NCI-H1092 (cell line): ENCODE measurements at places on chromosomes 7 and 10.

DNA sequence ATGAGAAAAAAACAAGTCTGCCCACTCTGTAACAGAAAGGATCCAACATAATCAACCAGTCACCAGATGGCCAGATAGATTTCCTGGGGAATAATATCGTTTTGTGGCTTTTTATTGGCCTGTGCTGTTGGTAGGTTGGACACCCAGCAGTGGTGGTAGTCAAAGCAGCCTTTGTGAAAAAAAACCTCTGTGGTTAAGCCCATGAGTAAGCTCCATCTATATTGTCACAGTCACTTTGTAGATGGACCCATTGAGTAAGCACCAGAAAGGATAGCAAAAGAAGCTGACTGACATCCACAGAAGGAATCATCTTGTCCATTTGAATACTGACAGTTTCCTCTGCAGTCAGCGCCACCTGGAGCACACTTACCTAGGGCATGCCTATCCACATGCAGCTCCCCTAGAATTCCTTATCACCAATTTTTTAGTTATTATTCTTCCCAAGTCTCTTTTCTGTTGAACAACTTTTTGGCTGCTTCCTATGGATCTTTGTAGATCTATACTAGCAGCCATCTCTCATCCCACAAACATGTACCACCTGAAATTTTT, 96.9 kb downstream of the IQUB start:
- DNase-seq = no peak

- no peak for DNase-seq
Measured at GRCh38 chr7:50292165-50292757, 12.3 kb upstream of the IKZF1 start.

DNA sequence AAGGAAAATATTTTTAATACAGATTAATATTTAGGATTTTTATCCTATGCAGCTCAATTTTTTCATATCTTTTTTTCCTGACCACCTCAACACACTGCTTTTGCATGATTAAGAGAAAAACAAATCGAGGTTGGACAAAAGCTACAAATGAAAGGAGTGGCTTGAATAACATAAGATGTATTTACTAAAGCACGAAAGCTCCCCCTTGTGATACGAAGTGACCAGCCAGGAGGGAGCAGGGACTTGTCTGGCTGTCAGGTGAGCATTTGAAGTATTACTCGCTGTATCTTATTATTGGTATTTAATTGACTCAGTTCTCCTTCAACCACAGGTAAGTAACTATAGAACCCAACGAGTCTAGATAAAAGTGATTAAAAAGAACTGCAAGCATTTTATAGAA, 265.2 kb upstream of the PHF14 start:
- peak; percentile 54 for DNase-seq

DNA sequence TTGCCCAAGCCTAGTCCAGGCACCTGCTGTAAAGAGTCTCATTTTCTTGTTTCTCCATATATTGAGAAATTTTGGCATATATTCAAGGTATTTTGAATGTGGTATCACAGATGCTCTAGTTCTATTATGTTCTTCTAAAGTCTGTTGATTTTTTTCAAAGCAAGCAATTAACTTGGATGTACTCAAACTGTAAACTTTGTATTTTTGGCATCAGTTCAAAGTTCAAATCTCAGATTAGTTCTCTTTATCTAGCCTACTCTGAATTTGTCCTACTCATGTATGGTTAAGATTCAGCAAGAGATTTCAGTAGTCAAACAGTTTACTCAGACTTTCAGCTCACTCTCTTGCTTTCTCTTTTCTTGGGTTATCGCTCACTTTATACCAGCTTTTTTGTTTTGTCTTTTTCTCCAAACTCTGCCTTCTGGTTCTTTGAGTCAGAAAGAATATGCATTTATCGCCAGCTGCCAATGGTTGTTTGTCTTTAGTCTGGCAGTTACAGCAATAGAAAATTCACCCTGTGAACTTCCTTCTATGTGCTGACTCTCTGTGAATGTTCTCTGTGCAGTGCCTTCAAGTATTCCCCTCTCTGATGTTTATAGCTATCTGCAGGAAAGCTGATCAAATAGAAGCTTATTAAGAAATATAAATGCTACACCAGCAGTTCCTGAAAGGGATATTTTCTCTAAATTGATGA, 56.0 kb downstream of the ANKRD7 start:
- no peak for DNase-seq

- DNase-seq = peak; percentile 44
Measured at GRCh38 chr7:134890246-134891240, 95.8 kb upstream of the AGBL3 start.

GRCh38 chr10:93126483-93127052, 52.9 kb downstream of the CYP26A1 start:
- DNase-seq = no peak

DNA sequence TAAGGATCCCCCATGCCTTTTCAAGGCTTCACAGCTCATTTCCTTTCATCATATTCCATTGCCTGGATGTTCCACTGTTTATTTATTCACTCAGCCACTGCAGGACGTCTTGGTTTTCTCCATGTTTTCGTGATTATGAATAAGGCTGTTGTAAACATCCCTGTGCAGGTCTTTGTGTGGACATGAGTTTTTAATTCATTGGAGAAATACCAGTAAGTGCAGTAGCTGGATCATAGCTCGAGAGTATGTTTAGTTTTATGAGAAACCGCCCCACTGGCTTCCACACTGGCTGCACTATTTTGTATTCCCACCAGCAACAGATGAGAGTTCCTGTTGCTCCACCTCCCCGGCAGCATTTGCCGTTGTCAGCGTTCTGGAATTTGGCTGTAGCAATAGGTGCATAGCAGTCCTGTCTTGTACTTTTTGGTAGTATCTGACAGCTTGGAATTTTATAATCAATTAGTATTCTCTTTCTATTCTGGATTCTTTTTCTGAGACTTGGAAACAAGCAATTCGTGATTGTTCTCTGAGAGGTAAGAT, 269.9 kb upstream of the PITRM1 start:
- no peak for DNase-seq

GRCh38 chr10:89102735-89103134, 104.4 kb downstream of the CH25H start:
- no peak for DNase-seq

DNA sequence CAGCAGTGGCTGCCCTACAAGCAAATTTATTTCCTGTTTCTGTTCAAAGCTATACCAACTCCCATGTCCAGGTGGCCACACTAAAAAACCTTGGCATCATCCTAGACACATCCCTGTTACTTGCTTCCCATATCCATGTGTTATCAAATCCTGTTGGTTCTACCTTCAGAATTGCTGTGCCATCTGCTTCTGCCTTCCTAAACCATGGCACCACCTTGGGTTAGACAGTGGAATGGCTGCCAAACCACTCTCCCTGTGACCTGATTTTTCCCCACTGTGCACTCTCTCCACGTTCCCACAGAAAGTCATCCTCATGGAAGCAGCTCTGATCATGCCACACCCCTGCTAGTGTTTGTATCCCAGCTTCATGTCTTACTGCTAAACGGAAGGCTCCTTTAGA, 697.6 kb upstream of the GALNT17 start:
- peak; percentile 20 for DNase-seq

GRCh38 chr10:30080161-30080560, 20.8 kb upstream of the JCAD start:
- DNase-seq = no peak

DNA sequence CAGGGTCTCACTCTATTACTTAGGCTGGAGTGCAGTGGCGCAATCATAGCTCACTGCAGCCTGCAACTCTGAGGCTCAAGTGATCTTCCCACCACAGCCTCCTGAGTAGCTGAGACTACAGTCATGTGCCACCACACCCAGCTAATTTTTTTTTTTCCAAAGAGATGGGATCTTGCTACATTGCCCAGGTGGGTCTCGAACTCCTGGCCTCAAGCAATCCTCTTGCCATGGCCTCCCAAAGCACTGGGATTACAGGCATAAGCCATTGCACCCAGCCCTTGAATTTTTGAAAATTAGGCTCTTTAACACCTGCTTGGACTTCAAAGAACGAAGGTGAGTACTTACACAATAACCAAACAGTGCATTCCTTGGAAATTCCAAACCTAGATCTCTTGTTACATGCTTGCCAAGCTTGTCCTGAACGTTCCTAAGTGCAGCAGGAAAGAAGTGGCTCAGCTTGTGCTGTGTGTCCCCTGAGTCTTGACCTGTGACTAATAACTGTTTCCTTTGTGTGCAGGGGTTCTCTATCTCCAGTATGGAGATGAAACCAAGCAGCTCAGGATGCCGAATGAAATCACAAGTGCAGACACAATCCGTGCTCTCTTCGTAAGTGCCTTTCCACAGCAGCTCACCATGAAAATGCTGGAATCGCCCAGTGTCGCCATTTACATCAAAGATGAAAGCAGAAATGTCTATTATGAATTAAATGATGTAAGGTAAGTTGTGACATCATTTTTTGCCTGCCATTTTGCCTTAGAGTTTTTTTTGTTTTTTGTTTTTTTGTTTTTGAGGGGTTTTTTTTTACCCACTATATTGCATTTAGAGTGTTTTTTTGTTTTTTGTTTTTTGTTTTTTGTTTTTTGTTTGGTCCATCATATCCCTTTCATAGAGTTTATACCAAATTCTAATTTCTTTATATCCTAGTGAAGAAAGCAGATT, 223.8 kb downstream of the KIAA1217 start:
- DNase-seq = no peak

DNA sequence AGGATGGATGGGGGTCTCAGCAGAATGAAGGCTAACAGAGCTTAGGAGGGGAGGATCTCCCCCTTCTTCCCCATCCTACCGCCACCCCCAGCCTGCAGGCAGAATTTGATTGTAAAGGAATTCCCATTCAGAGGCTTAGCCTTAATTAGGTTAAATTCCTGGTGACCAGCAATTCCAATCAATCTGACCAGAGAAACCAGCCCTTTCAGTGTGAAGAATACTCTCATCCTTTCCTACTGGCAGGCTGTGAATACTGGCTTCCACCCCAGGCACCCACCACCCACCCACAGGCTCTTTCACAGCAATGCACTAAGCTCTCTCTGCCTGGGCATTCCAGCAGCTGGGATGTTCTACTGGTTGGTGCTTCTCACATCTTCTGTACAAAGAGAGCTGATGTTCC, 137.9 kb upstream of the LYZL1 start:
- DNase-seq = no peak

DNA sequence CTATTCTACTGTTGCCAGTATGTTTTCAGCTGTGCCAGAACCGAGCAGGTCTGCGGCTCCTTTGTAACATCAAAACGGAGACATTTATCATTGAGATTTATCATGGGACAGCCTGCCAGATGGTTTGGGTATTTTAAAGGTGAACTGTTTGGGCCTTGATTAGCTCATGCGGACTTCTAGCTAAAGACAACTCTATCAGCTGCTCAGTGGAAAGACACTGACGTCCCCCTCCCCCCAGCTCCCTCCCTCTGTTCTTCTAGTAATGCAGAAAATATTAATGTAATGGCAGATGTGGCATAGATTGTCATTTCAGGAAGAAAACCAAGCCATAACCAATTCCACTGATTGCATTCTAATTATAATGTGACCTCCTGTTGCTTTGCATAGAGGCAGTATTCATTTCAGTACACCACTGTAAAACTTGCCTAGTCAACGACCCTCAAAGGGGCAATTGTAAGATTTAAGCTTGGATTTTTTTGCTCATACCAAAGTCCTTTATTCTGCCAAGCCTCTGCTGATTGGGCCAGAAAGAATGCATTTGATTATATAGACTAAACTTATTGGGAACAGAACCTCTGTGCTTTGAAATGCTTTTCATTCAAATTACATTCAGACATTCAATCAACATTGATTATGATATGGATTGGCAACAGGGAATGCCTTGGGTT, 966.8 kb downstream of the LRMDA start:
- DNase-seq = no peak

- no peak for DNase-seq
Measured at GRCh38 chr10:49690698-49691356, 11.4 kb downstream of the C10orf53 start.

DNA sequence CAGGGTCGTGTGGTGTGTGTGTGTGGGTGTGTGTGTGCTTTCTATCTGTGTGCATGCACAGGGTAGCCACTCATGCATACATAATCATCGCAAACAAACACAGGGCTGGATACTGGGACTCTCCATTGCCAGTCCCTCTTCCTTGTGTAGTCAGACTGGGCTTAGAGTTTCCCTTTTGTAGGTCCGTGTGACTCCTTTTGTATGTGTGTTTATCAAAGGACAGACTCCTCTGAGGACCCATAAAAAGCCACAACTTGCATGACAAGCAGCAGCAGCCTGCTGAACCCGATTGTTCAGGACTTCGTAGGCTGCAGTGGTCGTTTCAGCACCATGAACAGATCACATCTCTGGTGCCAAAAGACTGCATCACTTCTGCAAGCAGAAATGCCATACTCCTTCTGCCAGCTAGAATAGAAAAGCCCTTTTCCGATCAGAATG, 895 bp downstream of the VSTM2A start:
- DNase-seq = no peak

DNA sequence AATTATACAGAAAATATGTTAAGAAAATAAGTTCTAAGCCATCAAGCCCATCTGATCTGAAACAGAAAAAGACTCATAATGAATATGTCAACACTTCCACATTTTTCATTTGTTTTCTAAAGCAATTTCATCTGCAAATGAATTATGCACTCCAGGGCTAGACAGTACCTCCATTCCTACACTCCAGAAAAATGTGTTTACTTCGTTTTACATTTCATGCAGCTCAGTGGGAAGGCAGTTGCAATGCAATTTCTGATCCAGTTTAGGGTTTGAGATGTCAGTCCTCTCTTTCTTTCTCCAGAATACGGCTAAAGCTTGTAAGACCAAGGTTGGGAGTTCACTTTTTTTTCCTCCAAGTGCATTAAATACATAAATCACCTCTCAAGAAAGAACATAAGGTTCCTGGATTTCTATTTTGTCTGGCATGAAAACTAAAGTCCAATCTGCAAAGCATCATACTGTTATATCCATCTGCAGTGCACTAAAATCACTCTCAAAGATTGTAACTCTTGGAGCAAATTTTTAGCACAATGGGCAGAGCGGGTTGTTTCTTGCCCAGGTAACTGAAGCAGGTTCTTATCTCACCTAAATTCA, 348.8 kb upstream of the C7orf33 start:
- DNase-seq = no peak

DNA sequence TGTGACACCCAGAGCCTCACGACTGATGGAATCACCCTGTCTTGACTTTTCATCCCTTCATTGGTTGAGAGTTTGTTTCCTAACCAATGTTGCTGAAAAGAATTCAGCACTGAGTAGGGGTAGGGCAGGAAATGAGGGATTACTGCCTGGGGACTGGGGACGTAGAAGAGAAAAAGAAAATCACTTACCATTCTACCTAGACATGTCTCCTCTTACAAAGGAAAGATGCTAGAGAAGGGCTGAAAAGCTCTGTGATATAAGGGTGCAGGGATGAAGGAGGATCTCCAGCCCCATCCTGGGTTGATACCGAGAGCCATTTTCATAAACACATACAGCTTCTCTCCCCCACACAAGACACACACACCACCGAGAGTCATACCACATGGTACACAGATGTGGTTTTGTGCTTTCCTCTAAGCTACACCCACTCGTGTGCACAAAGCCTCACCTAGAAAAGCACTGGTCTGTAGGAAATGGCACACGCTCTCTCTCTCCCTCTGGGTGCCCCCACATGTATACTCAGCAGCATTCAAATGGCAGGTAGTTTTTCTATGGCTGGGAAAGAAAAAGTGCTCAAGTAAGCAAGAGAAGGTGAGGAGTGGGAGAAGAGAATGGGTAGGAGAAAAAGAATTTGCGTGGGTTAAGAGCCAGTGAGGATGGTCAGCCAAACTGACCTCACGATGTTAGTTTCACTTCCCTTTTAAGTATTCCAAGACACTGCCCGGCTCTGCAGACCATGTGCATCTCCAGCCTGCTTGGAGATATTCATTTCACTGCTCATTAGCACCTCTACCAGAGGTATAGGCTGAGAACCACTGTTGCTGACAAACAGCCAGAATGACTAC, 85.8 kb downstream of the CALD1 start:
- DNase-seq = no peak

GRCh38 chr7:151254851-151255250, 6.4 kb upstream of the SMARCD3 start:
- DNase-seq = no peak
